Common myeloid progenitor, CD34-positive (primary cell): ENCODE measurements at places on chromosomes 3 and 15.

- no peak for DNase-seq
Observed at GRCh38 chr3:171377859-171378258, 82.3 kb downstream of the TNIK start.

- no peak for DNase-seq
Observed at GRCh38 chr15:62419192-62419591, 254.1 kb upstream of the C2CD4B start.

DNA sequence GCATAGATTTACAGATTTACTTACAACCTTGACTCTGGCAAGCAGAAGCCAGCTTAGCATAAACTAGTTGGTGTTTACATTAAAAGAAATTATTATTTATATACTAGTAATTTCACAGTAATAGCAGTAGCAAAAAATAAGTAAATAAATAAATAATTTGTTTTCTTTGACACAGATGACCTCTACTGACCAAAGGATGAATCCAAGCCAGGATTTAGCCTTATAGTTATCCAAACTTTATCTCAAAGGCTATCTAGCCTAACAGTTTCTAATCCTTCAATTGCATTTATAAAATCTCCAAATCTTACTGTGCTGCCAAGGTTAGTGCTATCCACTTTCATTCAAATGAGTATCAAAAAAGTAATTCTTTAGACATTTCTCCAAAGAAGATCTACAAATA, 64.3 kb downstream of the FRMD5 start:
- no peak for DNase-seq

DNA sequence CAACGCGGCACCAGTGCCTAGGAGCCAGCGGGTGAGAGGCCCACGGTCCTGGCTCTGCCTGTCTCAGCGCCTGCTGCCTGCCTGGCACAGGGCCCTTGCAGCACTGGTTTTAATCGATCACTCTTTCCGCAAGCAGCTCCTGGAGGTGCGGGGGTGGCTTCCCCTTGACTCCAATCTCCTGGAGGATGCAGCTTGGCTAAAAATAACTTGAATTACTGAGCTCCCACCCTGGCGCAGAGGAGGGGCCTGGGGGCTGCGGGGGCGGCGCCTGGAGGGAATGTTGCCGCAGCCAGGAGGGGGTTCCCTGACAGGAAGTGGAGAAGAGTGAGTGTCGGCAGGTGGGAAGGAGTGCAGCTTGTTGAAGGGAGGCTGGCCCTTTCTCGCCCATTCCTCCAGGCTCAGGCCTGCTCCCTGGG, 9.9 kb upstream of the RPL29 start:
- no peak for DNase-seq

GRCh38 chr15:99137111-99137546, 32.2 kb downstream of the SYNM start:
- DNase-seq = no peak

- no peak for DNase-seq
Observed at GRCh38 chr3:28835751-28836150, 445.1 kb upstream of the RBMS3 start.

DNA sequence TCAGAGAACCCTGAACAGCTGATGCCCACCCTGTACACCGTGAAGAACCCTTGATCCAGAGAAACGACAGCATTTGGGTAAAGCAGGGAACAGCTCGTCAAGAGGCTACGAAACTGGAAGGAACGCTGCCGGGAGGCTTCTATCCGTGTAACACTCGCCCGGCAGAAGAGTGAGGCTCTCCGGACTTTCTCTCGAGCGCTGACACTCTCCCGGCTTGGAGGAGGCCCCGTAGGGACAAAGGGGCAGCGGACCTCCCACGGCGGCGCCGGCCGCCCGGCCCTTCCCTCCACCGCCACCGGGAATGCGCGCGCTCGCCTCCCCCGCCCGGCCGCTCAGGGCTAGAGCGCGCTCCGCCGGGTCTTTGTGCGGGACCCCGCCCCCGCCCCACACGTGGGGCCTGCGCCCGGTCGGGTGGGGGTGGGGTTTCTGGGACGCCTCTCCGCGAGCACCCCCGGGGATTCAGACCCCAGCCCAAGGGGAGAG, 1.7 kb downstream of the HYAL2 start:
- DNase-seq = no peak

DNA sequence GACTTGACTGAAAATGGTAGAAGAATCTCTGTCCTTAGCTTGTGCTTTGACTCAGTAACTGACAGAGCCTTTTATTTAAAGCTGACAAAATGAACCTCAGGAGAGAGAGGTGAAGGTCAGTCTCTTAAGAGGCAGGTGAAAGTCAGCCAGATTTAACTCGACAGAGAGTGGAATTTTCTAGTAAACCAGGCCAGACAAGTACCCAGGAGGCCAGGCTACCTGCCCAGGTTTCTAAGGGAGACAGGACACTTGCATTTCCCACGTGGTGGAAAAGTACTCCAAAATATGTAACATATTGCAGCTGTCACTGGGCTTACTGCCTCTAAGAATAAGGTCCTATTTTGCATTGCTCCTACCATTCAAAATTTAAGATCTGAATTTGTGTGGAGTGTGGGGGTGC, 167.9 kb downstream of the FMN1 start:
- DNase-seq = no peak

GRCh38 chr15:95857758-95858157, 472.7 kb upstream of the NR2F2 start:
- DNase-seq = no peak

DNA sequence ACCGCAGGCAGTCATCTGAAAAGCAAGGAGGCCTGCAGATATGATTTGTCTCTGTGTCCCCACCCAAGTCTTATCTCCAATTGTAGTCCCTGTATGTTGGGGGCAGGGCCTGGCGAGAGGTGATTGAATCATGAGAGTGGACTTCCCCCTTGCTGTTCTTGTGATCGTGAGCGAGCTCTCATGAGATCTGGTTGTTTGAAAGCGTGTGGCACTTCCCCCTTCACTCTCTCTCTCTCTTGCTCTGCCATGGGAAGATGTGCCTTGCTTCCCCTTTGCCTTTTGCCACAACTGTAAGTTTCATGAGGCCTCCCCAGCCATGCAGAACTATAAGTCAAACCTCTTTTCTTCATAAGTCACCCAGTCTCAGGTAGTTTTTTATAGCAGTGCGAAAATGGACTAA, 83.3 kb downstream of the TMCO5A start:
- peak; percentile 10 for DNase-seq

DNA sequence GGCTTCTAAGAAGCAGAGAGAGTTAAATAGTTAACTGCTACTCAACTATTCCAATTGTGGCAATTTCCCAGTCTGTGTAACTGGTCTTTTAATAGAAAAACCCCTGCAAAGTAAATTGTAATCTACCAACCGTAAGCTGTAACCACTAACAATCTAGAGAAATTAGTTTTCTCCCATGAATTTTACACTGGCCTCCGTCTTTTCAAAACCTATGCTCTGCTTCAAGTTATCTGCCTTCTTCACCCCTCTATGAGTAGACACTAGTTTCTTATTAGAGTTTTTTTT, 42.6 kb downstream of the LRRFIP2 start:
- no peak for DNase-seq

- no peak for DNase-seq
Observed at GRCh38 chr15:101149864-101150722, 101.8 kb downstream of the CHSY1 start.

DNA sequence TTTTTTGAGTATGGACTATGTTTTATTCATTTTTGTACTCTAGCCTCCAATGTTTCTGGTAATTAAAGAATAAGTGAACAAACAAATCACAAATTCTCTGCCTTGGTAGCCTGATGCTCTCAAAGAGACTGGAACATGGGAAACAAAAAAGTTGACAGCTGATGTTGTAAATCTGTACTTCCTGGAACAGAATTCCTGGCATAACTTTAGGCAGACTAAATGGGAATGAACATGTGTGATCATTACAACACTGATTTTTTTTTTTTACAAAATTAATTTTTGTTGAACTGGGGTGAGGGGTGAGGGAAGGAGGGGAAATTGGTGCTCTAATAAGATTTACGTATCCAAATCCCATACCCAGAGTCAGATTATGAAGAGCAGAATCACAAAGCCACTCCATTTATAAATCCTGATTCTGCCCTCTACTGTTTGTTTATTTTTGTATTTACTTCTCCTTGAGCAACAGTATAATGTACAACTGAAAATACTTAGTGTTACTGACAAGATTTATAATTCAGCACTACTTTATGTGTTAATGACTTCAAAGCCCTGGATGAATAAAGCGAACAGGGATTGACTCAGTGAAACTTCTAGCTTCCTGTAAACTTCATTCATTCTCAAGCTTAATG, 165.0 kb downstream of the FRMD5 start:
- no peak for DNase-seq

- no peak for DNase-seq
Observed at GRCh38 chr3:8266730-8267131, 234.9 kb upstream of the LMCD1 start.

DNA sequence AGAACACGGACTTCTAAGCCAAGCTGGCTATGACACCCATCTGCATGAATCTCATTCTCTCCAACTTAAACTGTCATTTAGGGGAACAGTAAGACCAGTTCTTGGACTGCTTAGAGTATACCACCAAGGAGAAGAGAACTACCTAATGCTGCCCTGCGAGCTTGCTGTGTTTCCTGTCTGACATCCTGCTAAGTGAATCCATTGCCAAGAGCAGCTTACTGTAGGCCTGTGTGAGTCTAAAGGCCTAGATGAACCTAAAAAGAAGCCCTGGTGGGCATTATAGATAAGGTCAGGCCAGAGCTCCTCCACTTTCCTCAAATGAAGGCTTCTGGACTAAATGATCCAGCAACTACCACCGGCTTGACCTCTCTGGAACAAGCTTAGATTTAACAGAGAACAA, 15.0 kb downstream of the LZTFL1 start:
- DNase-seq = no peak

- DNase-seq = no peak
Observed at GRCh38 chr3:73206030-73206429, 144.6 kb downstream of the EBLN2 start.

DNA sequence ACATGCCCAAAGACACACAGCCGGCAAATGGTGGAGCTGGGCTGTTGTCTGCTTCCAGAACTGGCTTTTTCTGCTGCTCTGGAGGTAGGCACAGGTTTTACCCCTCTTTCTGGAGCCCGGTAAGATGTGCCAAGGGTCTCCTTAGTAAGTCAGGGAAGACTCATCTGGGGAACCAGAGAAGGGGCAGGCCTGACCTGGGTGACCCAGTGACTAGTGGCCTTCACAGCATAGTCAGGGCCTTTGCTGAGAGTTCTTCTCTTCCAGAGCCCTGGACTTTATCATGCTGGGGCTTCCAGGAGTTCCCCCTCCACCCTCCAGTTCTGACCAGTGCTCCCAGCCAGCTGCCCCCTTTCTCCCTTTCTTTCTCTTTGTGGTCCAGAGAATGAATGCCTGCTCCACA, 3.2 kb downstream of the CD276 start:
- DNase-seq = no peak

- no peak for DNase-seq
Observed at GRCh38 chr15:36635681-36636080, 56.3 kb downstream of the CDIN1 start.

DNA sequence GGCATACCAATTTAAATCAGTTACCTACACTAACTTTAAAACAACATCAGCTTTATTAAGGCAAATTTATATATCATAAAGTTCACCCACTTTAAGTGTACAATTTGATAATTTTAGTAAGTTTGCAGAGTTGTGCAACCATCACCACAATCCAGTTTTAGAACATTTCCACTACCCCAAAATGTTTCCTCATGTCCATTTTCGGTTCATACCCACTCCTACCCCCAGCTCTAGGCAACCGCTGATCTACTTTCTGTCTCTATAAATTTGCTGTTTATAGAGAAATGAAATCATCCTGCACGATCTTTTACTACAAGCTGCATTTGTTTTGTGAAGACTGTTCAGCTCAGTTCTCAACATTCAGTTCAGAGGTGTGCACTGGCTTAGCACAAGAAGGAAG, 31.5 kb upstream of the FAM81A start:
- DNase-seq = peak; percentile 48

DNA sequence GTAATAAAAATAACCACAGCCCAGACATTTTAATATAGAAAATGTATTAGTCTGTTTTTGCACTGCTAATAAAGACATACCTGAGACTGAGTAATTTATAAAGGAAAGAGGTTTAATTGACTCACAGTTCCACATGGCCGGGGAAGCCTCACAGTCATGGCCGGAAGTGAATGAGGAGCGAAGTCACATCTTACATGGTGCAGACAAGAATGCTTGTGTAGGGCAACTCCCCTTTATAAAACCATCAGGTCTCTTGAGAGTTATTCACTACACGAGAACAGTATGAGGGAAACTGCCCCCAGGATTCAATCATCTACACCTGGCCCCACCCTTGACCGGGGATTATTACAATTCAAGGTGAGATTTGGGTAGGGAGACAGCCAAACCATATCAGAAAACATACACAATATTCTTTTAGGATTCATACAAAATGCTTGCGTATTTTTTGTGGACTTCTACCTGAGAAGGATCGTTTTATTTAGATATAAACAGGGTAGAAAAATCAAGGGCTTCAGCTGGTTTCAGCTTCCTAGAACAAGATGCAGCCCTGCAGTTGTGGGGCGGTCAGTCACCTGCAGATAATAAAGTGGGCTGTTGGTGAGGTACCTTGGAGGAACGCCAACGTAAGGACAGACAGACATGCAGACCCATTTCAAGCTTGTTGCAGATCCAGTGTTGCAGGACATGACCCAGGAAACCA, 101.9 kb downstream of the TNIK start:
- DNase-seq = no peak

DNA sequence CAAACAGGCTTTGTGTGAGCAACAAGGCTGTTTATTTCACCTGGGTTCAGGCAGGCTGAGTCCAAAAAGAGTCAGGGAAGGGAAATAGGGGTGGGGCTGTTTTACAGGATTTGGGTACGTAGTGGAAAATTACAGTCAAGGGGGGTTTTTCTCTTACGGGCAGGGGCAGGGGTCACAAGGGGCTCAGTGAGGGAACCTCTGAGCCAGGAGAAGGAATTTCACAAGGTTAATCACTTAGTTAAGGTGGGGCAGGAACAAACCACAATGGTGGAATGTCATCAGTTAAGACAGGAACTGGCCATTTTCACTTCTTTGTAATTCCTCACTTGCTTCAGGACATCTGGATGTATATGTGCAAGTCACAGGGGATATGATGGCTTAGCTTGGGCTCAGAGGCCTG, 1592.8 kb upstream of the GBE1 start:
- DNase-seq = no peak

- DNase-seq = peak; percentile 39
Observed at GRCh38 chr3:9820946-9821345, 10.9 kb downstream of the TTLL3 start.

GRCh38 chr15:40066589-40066988, 27.6 kb upstream of the SRP14 start:
- DNase-seq = no peak
